Thoracic aorta endothelial cell (primary cell): ENCODE measurements at places on chromosomes 4 and X. TPM values are rescaled to one million over a fixed set of nuclear protein-coding genes. Genes with fewer than 3 reads are reported as not detected.

Gene ARAP2
- 0.93 and 2.1 TPM in 2 replicates for total RNA-seq

Gene PCGF3
- total RNA-seq, result 54.7 and 58.7 TPM in 2 replicates

Gene AREG
- 0.36 TPM in 1 of 2 replicates, not detected in the other for total RNA-seq

Gene STAP1
- total RNA-seq, result not detected in 2 replicates

Gene TLR6
- total RNA-seq, result 5.3 and 6.0 TPM in 2 replicates

Gene GPRASP2
- total RNA-seq, result 14.5 and 19.5 TPM in 2 replicates

Gene LRAT
- not detected in 2 replicates for total RNA-seq

Gene PPA2
- total RNA-seq, result 91.6 and 106 TPM in 2 replicates

Gene KLHL13
- 19.0 and 22.1 TPM in 2 replicates for total RNA-seq

Gene C4orf36
- 0.50 and 0.53 TPM in 2 replicates for total RNA-seq

Gene SLC34A2
- total RNA-seq, result not detected in 2 replicates

Gene SSX4
- not detected in 2 replicates for total RNA-seq

Gene PNMA6F
- not detected in 2 replicates for total RNA-seq

Gene ADGRG2
- total RNA-seq, result not detected in 2 replicates

Gene GAGE12F
- not detected in 2 replicates for total RNA-seq

Gene CACNA1F
- not detected in 2 replicates for total RNA-seq

Gene SLC7A11
- total RNA-seq, result 228 and 242 TPM in 2 replicates

Gene CENPVL1
- not detected in 2 replicates for total RNA-seq

Gene CASP3
- 114 and 132 TPM in 2 replicates for total RNA-seq

Gene XPNPEP2
- not detected in 2 replicates for total RNA-seq

Gene PLXNB3
- total RNA-seq, result 2.2 and 7.0 TPM in 2 replicates

Gene POU4F2
- total RNA-seq, result not detected in 2 replicates

Gene MAPK10
- 0.27 and 0.36 TPM in 2 replicates for total RNA-seq

Gene ARL9
- total RNA-seq, result 0.14 TPM in 1 of 2 replicates, not detected in the other

Gene DIPK2B
- total RNA-seq, result 3.3 and 39.3 TPM in 2 replicates

Gene CLCN4
- 13.0 and 17.4 TPM in 2 replicates for total RNA-seq

Gene GLRA3
- not detected in 2 replicates for total RNA-seq

Gene TEX11
- total RNA-seq, result not detected in 2 replicates

Gene UGT2B28
- total RNA-seq, result not detected in 2 replicates

Gene SERPINA7
- total RNA-seq, result not detected in 2 replicates

Gene MAMLD1
- total RNA-seq, result 2.3 and 3.2 TPM in 2 replicates

Gene EDNRA
- not detected in 2 replicates for total RNA-seq

Gene SPRY1
- total RNA-seq, result 24.9 and 25.7 TPM in 2 replicates

Gene BST1
- total RNA-seq, result 6.0 and 14.8 TPM in 2 replicates

Gene TRIM75
- total RNA-seq, result not detected in 2 replicates

Gene SLITRK2
- total RNA-seq, result not detected in 2 replicates

Gene SPATA18
- 10.3 and 14.6 TPM in 2 replicates for total RNA-seq

Gene ARSJ
- total RNA-seq, result 62.4 and 86.4 TPM in 2 replicates

Gene CT45A3
- not detected in 2 replicates for total RNA-seq

Gene PCDH18
- 0.27 and 0.93 TPM in 2 replicates for total RNA-seq

Gene SPANXN4
- not detected in 2 replicates for total RNA-seq

Gene UNC5C
- total RNA-seq, result under 0.01 and 0.13 TPM in 2 replicates

Gene FREM3
- total RNA-seq, result under 0.01 TPM in 1 of 2 replicates, not detected in the other

Gene CLNK
- total RNA-seq, result not detected in 2 replicates

Gene GAB3
- total RNA-seq, result 4.1 and 4.7 TPM in 2 replicates

Gene RASSF6
- under 0.01 TPM in 1 of 2 replicates, not detected in the other for total RNA-seq

Gene FANCB
- total RNA-seq, result 11.7 and 15.9 TPM in 2 replicates

Gene ASB12
- total RNA-seq, result 0.14 TPM in 1 of 2 replicates, not detected in the other
